NCI-H1105 treated with DMSO at 0.1 percent for 48 hours (cell line): ENCODE measurements at places on chromosomes 6 and 20.

GRCh38 chr6:104558746-104559145 is 301.0 kb downstream of the HACE1 start:
- no peak for DNase-seq

DNA sequence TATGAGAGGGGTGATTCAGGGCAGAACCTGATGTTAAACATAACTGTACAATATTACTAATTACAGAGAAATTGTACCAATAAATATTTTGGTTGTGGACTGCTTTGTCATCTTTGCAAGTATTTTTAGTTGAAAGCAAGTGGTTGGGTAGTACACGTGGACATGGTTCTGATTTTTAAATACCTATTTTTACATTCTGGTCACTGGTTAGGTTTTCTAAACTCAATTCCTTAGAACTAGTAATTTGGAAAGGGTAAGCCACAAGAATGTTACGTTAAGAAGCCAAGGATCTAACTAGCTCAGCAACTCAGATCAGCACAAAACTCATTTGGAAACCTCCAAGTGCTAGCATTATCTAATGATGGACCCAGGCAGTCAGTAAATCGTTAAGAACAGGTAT is 2.7 kb downstream of the EPB41L2 start:
- no peak for DNase-seq

- DNase-seq = no peak
Measured at GRCh38 chr6:33827546-33828451, 24.0 kb upstream of the MLN start.

GRCh38 chr6:106685833-106686232 is 56.5 kb downstream of the QRSL1 start:
- no peak for DNase-seq

DNA sequence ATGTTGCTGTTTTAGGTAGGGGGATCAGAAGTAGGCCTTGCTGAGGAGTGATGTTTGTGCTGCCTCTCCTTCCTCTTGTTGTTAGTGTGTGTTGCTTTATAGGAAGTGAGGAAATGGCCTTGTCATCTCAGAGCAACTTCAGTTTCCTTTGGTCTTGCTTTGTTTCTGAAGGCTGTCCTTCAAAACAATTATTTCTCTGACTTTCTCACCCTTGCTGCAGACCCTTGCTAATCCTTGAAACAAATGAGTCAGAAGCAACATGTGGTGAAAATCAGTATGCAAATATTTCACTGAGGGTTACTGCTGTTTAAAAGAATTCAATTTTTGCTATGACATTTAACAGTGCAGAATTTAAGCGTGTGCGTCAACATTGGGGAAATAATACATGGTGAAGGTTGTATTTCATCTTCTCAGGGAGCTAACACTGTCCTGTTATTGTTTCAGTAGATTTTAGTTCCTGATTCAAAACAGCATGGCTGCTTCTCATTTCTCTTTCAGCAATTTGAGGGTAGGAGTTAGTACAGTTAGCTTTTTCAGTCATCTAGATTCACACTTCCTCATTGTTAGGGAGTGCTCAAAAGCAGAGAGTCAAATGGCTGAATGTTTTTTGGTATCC is 13.8 kb downstream of the RNF144B start:
- DNase-seq = no peak

DNA sequence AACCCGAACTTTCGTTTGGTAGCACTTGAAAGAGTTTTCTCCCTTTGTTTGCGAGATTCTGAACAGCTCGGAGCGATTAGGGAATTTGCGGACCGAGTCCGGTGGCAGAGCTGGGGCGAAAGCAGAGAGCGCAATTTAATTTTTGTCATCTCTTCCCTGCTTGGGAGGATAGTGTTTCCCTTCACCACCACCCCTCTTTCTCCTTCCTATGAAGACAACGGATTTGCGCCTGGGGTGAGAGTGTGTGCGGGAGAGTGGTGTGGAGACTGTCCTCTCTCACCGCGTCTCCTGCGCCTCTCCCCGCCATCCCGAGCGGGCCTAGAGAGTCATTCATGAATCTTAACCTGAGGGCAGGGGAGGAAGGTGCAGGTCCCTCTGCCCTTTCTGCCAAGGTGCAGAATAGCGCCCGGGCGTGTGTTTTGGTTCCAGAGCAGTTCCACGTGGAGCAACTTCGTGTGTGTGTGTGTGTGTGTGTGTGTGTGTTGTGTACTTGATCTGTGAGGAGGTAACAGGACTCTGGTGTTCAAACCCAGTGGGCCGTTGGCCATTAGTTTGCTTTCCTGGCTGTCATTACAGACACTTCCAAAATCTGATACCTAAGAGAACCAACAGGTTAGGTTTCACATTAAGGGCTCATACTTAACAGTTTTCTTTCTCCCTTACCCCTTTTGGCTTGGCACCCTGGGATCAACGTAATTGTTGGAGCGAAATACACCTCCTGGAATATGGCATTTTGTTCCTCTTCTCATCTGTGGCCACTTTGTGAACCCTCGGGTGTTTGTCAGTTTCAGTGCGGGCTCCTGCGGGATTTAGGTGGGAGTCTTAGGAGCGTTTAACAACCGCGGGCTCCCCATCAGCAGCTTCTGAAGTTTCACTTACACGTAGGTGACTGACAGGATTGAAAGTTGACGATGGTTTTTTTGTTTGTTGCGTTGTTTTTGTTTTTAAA is 1.8 kb downstream of the EYA4 start:
- DNase-seq = no peak

DNA sequence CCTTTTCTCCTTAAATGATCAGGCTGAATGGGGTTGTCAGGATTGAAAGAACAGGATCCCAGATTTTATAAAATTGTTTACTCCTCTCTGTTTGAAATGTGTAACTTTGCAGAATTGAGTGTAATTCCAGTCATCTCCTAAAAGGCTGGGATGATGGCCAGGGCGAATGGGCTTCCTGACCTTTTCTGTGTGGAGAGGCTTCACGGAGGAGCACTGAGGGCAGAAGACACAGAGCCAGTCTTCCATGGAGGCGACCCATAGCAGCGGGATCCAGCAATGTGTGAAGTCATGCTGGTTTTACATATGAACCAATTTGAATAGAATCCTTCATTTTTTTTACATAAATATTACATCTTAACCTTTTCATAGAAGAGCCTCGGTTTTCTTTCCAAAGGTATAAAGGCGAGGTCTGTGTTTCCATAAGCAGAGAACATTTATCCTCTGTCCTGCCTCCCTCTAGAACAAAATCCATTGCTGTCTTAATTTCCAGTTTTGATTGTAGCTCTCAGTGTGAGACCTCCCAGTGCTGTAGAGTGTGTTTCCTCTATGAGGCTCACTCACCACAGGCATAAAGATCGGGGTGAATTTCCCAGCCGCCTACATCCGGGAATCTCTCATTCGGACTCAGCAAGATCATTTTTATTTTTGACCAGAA is 369.7 kb upstream of the FLRT3 start:
- no peak for DNase-seq

DNA sequence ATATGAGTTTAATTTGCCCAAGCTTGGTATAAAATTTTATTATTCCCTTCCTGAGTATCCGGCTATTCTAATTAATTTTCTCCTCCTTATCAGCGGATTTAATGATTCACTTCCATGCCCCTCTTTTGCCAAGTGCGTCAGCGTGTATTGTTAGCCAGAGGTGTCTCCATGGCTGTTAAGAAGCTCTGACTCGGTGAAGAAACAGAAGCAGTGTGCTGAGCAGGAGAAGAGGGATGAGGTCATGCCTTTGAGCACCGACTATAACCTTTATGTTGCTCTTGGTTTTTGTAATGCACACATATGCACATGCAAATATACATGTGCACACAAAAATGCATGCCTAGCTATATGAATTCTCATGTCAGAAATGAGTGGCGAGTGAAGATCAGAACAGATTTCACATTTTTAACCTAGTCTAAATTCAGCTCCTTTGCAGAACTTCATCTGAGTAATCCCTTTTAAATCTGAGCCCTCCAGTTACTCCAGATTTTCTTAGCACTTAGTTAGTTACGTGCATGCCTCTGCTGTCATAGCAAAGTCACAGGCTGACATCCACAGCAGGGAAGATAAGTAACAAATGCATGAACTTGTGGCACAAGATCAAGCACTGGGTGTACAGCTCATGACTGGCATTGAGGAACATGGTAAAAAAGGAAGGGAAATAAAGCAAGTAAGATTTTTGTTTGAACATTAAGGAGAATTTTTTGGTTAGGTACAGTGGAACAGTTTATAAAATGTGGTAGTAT is 24.3 kb downstream of the HTR1E start:
- no peak for DNase-seq

DNA sequence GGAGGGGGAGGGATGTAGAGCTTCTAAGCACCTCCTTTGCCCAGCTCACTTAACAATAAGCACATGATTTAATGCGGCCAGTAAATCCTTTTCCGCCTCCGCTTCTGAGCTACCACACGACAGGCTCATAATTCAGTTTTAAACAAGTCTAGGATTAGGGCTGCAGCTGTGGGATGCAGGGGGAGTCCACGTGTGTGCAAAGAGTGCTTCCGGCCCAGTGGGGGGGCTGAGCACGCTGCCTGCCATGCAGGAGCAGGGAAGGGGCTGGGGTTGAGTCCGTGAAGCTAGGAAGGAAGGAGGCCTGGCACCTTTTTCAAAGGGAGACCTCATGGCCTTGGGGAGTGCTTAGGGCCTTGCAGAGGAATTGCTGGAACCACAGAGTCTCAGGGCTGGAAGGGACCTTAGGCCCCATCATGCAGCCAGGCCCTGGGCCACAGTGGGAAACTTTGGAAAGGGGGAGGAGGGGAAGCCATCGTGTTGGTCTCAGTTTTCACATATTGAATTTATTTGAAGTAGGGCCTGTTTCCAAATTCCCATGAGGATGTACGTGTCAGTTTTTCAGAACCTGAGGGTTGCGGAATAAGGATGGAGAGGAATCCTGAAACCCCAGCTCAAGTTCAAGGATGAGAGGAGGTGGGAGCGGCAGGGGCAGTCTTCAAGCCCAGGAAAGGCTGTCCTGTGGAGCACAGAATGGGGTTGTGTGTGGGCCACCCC is 96.1 kb downstream of the VEGFA start:
- DNase-seq = no peak

DNA sequence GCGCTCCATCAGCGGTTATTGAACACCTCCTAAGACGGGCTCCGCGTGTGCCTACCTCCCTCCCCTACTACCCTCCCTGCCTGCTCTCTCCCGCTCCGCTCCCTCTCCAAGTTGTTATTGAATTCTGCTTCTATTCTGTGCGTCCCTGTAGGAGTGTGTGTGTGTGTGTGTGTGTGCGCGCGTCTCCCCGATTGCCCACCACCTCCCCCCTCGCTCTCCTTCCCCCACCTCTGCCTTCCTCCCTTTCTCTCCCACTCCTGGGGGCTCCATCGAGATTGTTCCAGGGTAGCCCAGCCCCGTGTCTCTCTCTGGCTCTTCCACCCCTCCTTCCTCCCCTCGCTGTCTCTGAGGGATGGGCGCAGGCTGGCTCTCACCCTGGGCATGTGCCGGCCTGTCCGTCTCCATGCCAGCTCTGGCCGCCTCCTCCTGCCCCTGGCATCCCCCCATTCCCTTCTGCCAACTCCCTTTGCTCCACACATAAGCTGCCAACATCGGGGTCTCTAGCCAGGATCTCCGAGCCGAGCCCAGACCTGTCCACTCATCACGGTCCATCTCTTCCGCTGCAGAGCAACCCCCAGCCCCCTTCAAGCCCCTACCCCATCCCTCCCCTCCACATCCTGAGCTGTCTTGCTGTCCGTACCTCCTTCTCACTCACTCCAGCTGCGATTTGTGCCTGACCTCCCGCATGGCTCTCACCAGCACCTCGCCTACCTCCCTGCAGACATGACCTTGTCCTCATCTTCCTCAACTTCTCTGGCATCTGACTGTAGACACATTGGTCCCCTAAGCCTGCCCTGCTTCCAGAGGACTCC is 68.5 kb downstream of the SRC start:
- DNase-seq = peak; percentile 89
